Inflammatory macrophage (primary cell): ENCODE measurements at places on chromosomes 4 and X.
A peak's percentile ranks its signal among the peaks of the same experiment; 100 is the strongest.

DNA sequence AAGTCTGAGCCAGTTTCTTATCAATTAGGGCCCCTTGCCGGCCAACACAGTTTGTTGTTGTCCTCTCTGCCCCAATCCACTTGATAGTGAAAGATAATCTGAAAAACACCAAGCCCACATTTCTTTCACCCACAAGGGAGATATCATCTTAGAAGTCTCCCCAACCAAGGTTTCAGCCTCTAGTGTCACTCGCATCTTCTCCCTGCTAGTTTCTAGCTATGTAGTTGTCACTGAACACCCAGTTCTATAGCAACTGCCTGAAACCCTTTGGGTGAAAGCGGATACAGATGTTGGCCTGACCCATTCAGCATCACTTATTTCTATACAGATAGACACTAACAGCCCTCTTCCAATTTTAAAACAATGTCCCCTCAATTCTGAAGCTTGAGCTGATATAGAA lies 116.3 kb downstream of the BMP15 start:
- no peak for DNase-seq

DNA sequence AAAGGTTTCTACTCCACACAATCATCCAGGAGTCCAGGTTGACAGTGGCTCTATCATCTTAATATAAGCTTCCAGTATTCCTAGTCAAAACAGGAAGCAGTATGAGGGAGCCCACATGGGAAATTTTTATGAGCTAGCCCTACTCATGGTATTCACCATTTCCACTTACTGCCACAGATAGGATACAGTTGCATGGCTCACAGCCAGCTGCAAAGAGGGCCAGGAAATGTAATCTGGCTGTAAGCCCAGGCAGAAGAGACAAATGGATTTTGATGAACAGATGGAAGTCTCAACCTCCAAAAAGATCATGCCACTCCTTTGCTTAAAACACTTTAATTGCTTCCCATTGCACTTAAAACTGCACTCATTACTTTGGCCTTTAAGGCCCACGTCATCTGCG lies 150.6 kb downstream of the ADAMTS3 start:
- no peak for DNase-seq

DNA sequence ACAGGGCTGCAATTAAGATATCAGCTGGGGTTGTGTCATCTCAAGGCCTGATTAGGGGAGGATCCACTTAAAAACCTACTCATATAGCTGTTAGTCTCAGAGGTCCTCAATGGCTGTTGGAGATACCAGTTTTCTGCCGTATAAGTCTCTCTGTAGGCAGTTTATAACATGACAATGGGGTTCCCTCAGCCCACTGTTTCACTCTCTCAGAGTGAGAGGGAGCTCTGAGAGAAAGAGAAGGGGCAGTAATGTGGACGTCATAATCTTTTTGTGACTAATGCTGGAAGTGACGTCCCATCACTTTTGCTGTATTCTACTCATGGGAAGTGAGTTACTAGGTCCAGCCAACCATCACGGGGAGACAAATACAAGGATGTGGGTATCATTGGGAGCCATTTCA lies 70.3 kb downstream of the STIM2 start:
- DNase-seq: no peak

DNA sequence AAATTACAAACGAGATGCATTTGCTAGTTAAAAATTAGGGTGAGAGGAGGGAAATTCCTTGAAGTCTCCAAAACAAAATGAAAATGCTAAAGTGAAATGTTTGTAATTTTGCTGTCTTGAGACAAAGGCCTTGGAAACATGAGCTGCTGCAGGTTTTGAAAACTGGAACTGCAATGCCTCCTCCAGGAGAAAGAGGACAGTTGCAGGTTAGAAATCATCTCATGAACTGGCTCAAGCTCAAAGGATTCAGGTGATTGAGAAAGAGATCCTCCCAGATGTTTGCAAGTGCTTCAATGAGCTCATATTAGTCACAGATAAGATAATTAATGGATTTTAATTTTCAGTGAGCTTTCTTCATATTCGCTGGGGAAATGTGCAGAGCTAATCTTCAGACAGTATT lies 32.4 kb downstream of the SMPX start:
- DNase-seq: no peak

- DNase-seq: no peak
These were observed 60.3 kb downstream of the LCORL start for GRCh38 chr4:17961249-17961648.

- DNase-seq: peak; percentile 47
These were observed 123.8 kb upstream of the FAM9C start for GRCh38 chrX:13168269-13168668.

- no peak for DNase-seq
These were observed 43.0 kb downstream of the ENPEP start for GRCh38 chr4:110518889-110519490.

DNA sequence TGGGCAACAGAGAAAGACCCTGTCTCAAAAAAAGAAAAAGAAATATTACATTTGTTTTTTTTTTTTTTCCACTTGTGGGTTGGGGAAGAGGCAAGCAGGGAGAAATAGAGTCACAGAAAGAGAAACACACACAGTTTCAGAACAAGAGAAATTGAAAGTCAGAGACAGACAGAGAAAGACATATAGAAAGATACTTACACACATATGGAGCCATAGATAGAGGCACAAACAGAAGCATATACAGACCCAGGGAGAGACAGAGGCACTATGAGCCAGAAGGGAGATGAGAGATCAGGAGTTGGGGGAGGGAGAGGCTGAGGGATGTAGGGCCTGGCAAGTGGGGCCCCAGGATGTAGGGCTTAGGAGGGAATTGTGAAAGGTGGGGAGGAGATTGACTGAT lies 55.2 kb upstream of the GIMD1 start:
- no peak for DNase-seq

DNA sequence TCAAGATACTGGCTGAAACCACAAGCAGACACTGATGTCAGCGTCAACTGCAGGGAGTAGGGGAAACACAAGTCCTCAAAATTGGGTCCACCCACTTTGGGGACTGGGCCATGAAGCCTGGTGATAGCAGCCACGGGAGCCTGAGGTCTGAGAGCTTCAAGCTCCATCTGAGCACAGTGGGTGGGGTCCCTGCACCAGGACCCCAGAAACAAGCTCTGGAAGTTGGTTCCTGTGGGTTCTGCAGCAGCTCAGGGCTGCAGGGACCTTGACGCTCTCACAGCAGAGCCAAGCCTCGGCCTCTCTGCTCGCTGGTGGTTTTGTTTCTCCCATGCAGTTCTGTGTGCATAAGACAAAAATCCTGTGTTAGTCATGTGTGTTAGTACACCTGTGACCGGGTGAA lies 54.5 kb downstream of the CPLX1 start:
- no peak for DNase-seq
